ENCODE measurements at places on chromosomes 6 and 20. TPM values are rescaled to one million over a fixed set of nuclear protein-coding genes. Genes with fewer than 3 reads are reported as not detected.

DNA sequence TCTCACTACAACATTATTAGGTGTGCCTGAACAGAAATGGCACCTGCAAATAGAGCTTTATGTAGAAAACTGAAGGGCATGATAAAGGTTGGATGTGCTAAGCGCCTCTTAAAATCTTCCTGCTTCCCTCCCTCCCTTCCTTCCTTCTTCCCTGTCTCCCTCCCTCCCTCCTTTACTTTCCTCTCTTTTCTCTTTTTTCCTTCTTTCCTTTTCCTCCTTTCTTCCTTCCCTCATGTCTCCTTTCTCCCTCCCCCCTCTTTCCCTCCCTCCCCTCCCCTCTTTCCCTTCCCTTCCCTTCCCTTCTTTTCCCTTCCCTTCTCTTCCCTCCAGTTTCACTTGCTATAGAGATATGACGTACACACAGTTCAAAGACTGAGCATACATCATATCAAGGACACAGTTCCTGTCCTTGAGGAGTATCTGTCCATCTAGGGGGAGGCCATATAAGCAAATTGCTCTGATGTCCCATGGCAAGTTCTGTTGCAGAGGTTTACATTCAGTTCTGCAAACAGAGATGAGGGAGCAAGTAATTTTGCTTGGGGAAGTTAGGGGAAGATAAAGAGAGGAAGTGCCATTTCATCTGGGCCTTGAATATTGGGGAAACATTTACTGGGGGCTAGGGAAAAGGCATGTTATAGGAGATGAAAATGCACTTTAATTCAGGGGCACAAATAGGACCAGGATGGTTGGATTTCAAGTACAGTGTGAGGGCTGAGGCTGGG, 79.0 kb upstream of the EEF1E1 start:
- DNase-seq: no peak

The MUC22 gene
- not detected for total RNA-seq

DNA sequence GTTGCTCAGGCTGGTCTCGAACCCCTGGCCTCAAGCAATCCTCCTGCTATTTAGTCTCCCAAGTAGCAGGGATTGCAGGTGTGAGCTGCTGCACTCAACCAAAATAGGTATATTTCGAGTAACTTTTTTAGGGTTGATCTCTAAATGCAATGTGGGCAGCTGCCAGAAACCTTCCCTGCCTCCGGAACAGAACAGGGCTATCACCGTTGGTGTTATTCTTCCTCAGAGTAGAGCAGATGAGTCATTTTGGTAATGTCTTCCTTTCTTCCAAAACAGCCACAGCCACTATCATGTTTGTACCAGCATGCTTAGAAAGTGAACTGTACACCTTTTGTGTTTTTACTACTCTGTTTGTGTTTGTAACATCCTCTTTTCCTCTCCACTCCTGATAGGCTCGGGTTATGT, 44.1 kb downstream of the SNX9 start:
- peak; percentile 29 for DNase-seq

GRCh38 chr20:34193051-34193450, 48.2 kb upstream of the ASIP start:
- DNase-seq: no peak

DNA sequence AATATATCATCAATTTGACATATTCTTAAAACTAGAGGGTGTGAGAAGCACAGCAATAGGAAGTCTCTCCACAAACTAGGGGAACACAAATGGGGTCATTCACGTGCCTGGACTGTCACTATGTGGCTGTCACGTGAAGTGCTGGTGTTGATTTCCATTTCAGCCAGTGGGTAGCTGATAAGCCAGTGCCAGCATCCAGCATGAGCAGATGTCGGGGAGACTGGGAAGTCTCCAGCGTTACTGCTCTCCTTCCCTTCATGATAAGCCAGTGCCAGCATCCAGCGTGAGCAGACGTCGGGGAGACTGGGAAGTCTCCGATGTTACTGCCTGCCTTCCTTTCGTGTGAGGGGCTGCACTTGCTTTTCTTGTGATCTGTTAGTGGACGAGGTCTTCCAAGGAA, 5.6 kb upstream of the SLC17A9 start:
- DNase-seq: no peak

GRCh38 chr6:164336455-164336854, 921.9 kb downstream of the QKI start:
- DNase-seq: no peak

DNA sequence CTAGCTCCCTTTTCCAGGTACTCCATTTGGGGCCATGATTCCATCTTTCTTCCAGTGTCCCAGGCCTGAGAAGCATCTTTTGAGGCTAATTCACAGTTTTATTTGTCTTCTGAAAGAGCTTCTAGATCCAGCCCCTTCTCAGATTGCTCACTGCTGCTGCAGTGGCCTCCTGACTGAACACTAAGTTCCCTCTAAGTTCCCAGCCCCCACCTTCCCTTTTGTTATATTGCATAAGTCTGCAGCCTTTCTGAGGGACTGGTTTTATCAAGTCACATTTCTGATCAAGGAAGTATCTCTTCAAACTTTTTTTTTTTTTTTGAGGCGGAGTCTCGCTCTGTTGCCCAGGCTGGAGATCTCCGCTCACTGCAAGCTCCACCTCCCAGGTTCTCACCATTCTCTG, 10.7 kb downstream of the MAPRE1 start:
- DNase-seq: no peak

The SPATA25 gene
- total RNA-seq: 0.73 TPM

- no peak for DNase-seq
These were observed at the start of gene RCAN2 for GRCh38 chr6:46491201-46491627. Gene RCAN2 (minus strand): TSS chr6:46491449.

DNA sequence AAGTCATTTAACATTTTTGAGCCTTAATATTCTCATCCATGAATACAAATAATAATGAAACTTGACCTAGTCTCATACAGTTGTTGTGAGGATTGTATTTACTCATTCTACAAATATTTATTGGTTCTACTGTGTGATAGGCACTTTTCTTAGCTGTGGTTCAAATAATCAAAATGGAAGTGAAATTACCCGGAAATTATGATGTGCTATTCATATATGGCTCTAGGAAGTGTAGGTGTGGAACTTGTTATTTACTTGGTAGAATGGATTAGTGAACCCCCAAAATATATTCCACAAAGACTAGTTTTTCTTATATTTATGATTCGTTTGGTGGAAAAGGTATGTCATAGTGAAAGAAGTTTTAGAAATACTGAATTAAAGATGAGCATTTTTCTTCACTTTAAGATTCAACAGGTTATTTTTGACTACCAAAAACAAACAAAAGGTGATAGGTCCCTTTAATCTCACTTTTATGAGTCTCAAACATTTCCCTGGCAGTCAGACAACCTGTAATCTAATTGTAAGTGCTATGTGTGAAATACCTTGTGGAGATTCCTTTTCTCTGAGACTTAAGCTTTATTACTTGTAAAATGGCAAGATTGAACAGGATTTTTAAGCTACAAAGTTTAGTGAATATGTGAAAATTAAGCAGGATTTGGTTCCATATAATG, 77.8 kb downstream of the STXBP5 start:
- no peak for DNase-seq

- no peak for DNase-seq
These were observed 61.0 kb upstream of the NKAIN2 start for GRCh38 chr6:123742626-123743025.

DNA sequence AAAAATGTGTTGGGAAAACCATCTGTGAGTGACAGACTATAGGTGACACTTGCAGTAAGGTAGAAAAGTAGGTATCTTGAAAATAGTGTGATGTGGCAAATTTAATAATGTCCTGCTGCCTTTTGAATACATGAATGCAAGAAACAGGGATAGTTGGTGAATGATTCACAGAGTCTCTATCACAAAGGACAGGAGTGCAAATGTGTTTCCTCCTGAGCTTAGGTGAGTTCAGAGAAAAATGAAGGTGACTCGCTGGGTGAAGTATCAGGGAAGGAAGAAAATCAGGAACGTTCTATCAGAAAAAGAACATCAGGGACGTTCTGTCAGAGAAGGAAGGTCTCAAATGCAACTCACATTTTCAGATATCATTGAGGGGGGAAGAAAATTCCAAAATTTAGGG, 557.8 kb upstream of the SLC35B3 start:
- DNase-seq: no peak

- DNase-seq: no peak
These were observed 156.1 kb upstream of the SMLR1 start for GRCh38 chr6:130671119-130671518.

GRCh38 chr6:112802144-112802543, 455.0 kb downstream of the RFPL4B start:
- DNase-seq: no peak

GRCh38 chr6:43972179-43972912, 154.9 kb downstream of the MRPL14 start:
- DNase-seq: no peak

DNA sequence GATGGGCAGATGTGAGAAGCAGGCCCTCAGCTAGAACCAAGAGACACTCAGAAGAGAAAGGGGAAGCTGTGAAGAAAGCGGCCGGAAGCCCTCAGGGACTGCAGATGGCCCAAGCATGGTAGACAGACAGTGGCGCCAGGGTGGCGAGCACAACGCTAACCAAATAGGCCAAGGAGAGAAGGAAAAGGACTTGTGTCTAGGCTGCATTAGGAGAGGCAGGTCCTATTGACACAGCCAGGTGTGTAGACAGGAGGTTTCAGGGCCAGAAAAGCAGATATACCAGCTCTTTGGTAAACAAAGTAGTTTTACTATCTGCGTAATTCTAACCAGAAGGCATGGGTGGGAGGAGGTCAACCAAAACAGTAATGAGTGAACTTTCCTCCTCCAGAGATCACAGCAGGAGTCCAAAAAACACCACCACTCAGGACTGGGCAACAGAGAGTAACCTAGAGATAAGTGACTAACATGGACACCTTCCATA, 15.8 kb upstream of the MAP7 start:
- no peak for DNase-seq

DNA sequence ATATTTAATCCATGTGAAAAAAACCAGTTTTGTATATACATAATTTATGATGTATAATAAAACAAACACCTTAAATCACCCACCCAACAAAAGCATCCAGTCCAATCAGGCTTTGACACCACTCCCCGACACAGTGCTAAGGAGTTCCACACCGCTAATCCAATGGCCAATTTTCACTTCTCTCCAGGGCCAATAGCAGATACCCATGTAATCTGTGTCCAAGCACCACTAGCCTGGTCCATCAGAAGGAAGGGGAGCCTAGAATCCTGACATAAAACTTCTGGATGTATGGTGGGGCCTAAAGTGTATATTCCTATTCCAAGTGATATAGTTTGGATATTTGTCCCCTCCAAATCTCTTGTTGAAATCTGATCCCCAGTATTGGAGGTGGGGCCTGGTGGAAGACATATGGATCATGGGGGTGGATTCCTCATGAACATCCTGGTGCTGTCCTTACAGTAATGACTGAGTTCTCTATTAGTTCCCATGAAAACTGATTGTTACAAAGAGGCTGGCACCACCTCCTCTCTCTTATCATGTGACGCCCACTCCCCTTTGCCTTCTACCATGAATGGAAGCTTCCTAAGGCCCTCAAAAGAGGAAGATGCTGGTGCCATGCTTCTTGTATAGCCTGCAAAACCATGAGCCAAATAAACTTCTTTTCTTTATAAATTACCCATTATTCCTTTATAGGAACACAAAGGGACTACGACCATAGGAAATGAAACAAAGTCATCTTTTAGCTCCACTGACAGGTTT, 20.8 kb downstream of the RALGAPA2 start:
- no peak for DNase-seq

DNA sequence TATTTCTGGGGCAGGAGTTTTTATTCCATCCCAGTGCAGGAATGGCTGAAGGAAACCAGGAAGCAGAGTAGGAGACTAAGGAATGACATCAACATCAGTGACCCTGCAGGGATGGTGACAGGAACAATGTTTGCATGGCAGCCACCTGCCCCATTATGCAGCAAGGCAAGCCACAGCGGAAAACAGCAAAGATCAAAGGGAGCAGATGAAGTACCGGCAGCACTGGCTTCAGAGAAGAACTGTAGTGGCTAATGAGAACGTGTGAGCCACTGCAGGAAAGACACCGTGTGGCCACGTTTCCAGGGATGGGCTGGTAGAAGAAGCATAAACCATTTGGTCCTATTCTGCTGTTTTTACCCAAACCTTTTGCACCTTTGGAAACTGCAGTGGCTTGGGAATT, 52.9 kb upstream of the TAB2 start:
- peak; percentile 37 for DNase-seq

GRCh38 chr6:132746048-132746447, 11.7 kb downstream of the VNN2 start:
- DNase-seq: no peak

DNA sequence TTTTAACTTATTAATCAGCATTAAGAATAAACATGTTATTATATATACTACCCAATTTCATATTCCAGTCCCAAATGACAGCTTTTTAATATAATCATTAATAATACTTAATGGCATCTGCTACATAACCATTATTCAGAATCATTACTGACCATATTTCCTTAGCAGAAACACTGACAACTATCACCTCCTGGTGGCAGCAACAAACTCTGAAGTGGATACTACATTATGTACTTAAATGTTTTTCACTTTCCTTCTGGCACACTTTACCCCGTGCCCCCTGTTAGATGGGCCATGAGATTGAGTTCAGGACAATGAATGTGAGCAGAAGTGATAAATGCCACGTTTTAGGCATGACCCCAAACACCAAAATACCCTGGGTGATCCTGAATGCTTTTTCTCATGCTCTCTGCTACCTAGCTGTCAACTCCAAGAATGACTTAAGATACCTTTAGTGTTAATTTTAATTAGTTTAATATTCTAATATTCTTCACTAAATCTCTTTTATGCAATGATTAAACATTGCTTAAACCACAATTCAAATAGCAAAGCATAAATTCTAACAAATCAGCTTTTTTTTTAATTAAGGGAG, 77.1 kb downstream of the LMBRD1 start:
- no peak for DNase-seq

DNA sequence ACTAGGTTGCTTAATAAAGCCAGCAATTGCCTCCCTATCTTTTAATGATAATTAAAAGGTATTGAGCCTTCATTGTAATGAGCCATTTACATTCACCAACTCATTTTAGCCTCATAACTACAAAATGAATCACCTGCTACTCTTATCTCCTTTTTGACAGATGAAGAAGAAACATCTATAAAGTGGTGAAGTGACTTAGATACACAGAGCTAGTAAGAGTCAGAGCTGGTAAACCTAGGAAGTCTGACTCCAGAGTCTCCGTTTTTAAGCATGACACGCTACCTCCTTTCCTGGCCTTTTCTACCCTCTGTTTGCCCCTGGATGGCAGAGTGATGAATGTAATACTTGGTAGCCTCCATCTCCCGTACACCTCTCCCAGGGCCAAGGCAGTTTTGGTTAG, 93.5 kb downstream of the SPTLC3 start:
- no peak for DNase-seq

The TBC1D32 gene
- total RNA-seq: 3.2 TPM

The C6orf15 gene
- not detected for total RNA-seq

The GHRH gene
- total RNA-seq: not detected

The IL17A gene
- 1.9 TPM for total RNA-seq

- DNase-seq: no peak
These were observed 21.4 kb downstream of the KCNQ5 start for GRCh38 chr6:72643214-72643613.

Measured in activated T-cell treated with anti-CD3 and anti-CD28 coated beads, Interleukin-2, amount 50 U/mL, for 4 hours (primary cell).